Astrocyte (in vitro differentiated cells and primary cell): ENCODE measurements at places on chromosomes 5 and 9.
A peak's percentile ranks its signal among the peaks of the same experiment; 100 is the strongest.

- DNase-seq: no peak
Measured at GRCh38 chr9:126852086-126852688, 8.3 kb upstream of the ZBTB34 start.

DNA sequence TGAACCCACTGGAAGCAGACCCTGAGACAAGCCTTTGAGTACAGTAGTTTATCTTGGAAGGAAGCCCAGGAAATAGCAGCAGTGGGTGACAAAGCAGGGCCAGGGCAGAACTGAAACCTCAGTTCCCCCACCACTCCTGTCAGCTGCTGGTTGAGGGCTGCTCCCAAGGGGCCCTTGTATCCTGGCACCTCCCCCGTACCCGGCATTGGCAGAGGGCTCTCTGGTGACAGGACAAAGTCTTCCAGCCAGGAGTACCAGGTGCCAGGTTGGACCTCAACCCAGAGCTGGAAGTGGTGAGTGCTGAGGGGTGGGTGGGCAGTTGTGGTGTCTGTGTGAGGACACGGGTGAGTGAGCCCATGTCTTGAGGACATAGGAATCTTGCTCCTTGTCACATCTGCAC, 123.3 kb downstream of the PHF2 start:
- no peak for DNase-seq

DNA sequence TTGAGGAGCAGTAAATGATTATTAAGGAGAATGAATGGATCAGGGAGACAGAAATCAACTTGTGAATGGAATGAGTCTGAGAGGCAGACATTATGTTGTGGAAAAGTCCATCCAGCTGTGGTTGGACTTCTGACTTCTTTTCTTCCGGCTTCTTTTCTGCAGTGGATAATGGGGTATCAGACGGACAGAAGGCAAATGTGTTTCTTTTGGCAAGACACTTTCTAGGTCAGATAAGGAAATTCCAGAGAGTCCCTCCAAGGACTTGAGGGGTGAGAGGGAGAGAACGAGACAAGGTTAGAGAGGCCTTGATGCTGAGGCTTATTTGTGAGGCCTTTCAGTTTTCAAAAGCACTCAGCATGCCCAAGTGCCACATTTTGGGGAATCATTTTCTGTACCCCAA, 17.1 kb upstream of the GRHPR start:
- peak; percentile 15 for DNase-seq

- DNase-seq: no peak
Measured at GRCh38 chr5:89097103-89097502, 214.1 kb upstream of the MEF2C start.

DNA sequence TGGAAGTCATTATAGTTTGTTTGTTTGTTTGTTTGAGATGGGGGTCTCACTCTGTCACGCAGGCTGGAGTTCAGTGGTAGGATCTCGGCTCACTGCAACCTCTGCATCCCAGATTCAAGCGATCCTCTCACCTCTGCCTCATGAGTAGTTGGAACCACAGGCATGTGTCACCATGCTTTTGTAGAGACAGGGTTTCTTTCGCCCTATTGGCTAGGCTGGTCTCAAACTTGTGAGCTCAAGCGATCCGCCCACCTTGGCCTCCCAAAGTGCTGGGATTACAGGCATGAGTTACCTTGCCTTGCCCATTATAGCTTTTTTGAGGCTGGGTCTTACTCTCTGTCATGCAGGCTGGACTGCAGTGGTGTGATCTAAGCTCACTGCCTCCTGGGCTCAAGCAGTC, 28.8 kb downstream of the NSD1 start:
- peak; percentile 18 for DNase-seq

DNA sequence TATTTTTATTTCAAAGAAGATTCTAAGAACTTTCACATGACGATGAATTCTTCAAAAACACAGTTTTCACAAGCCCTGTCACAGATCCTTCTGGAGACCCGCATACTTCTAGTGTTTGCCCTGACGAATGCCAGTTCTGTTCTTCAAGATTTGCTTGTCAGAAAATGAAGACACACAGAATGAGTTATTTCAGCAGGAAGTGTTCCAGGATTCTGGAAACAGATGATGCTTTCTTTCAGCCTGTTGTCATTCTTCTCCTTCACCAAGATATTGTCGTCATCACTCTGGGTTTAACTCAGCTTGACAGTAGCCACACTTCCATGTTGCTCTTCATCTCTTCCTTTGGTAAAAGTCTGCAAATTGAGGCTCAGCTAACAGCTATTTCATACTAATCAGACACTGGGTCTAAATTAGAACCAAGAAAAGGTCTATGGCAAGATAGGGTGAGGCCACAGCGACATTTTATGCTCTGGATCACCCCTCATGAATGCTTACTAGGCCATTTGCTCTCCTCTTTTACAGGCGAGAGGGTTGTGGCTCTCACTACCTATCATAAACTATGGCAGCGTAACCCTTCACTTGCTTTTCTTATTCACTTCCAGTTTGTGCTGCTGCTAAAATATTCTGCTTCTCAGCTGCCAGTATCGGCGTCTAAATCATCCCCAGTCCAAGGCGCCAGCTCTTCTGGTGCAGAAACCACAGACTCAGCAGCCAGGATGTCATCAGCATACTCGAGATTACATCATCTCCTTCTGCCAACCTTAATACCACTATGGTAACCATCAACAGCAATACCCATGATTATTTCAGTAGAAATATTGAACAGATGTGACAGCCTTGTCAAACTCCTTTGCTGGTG, 159.6 kb upstream of the TBCA start:
- peak; percentile 6 for DNase-seq

GRCh38 chr9:91483835-91484234, 60.2 kb upstream of the NFIL3 start:
- no peak for DNase-seq

- DNase-seq: no peak
Measured at GRCh38 chr5:10250806-10251276, 761 bp downstream of the CCT5 start.

DNA sequence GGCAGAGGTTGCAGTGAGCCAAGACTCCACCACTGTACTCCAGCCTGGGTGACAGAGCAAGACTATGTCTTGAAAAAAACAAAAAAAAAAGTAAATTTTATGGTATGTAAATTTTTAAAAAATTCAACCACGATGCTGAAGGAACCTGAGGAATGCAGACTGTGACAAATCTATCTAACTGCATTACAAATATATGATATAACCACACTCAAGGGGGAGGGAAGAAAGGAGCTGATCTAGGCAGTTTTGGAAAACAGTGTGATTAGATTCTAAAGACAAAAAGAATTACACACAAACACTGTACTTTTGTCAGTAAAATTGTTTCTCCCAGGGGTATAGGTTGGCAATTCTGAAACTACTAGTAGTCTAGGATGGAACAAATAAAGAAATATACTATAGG, 17.0 kb downstream of the LARS1 start:
- no peak for DNase-seq

DNA sequence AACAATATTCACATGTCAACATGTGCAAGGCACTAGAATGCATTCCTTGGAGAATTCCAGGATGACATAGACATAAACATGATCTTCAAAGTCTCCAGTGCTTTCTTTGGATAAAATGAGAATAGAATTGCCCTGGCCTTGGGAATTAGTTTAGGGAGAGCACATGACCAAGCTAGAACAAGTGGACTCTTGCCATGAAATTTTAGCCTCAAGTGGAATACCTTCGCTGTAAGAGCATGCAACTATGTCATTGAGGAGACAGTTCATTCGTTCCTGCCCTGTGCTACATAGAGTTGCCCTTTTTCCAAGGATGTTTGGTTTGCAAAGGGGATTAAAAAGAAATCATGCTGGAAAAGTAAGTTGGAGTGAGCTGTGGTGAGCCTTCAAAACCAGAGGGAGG, 42.7 kb downstream of the ZFAND5 start:
- peak; percentile 6 for DNase-seq

GRCh38 chr9:10661994-10662393, 49.2 kb upstream of the PTPRD start:
- DNase-seq: no peak

- no peak for DNase-seq
Measured at GRCh38 chr9:134525070-134525815, 116.4 kb upstream of the COL5A1 start.

DNA sequence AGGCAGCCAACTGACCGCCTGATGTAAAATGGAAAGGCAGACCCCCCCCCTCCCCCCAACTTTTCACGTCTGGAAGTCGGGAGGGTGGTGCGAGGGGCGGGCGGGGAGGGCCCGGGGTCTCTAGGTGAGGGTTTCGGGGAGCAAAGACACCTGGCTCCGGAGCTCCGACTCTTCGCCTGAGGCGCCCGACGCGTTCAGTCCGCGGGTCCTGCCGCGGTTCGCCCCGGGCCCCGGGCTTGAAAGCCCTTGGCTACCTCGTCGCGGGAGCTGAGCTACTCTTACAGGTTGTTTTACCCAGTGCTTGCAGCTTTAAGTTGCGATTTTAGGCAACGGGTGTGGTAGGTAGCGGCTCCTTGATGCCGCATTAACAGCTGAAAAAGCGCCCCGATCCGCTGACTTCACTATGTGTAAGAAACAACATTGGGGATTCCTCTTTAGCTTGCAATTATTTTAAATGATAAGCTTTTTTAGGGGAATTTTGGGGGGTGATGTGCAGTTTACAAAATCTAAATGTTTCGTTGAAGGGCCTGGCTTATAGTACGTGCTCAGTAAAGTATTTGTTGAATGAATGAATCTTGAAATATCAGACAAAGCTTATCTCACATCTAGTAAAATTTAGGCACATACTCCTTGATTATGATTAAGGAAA, 722 bp downstream of the CDC42SE2 start:
- DNase-seq: no peak

DNA sequence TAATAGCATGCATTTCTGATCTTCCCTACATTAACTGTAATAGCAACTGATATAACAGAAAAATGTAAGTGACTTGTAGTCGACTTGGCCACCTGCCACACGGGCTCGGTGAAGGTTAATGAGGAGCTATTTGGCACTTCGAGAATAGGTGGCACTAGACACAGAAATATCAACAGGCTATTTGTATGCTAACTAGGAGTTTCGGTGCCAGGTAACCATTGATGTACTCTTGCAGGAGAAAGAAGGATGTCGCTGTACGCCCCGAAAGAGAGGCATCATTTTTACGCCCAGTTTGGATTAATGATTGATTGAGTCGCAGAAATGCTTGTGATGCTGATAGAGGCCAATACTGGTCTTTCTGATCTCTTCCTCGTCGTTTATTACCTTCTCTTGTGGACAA, 516 bp upstream of the DMRT2 start:
- no peak for DNase-seq

GRCh38 chr5:59661311-59661710, 232.2 kb downstream of the PDE4D start:
- no peak for DNase-seq

- no peak for DNase-seq
Measured at GRCh38 chr5:59246882-59247281, 646.6 kb downstream of the PDE4D start.

GRCh38 chr5:146754621-146755020, 123.9 kb downstream of the PPP2R2B start:
- DNase-seq: no peak

DNA sequence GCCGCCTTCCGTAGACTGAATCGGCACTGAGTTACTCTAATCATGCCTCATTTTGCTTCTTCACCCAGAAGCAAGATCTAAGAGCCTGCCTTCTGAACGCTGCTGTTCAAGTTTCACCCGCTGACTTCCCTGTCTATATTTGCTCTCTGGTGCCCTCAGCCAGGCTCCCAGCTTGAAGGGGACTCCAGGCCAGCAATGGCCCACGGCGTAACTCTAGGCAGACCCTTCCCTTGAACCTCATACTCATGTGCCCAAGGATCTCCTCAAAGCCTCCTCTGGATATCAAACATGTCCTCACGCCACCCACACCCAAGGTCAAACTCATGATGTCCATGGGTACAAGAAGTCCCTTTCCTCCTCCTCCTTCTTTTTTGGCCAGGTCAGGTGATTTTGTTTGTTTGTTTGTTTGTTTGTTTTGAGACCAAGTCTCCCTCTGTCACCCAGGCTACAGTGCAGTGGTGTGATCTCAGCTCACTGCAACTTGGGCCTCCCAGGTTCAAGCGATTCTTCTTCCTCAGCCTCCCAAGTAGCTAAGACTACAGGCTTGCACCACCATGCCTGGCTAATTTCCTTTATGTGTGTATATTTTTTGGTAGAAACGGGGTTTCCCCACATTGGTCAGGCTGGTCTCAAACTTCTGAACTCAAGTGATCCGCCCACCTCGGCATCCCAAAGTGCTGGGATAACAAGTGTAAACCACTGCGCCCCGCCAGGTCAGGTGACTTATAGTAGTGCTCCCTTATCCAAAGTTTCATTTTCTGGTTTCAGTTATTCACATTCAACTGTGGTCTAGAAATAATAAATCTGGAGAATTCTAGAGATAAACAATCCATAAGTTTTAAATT, 239.0 kb downstream of the SYK start:
- DNase-seq: no peak

DNA sequence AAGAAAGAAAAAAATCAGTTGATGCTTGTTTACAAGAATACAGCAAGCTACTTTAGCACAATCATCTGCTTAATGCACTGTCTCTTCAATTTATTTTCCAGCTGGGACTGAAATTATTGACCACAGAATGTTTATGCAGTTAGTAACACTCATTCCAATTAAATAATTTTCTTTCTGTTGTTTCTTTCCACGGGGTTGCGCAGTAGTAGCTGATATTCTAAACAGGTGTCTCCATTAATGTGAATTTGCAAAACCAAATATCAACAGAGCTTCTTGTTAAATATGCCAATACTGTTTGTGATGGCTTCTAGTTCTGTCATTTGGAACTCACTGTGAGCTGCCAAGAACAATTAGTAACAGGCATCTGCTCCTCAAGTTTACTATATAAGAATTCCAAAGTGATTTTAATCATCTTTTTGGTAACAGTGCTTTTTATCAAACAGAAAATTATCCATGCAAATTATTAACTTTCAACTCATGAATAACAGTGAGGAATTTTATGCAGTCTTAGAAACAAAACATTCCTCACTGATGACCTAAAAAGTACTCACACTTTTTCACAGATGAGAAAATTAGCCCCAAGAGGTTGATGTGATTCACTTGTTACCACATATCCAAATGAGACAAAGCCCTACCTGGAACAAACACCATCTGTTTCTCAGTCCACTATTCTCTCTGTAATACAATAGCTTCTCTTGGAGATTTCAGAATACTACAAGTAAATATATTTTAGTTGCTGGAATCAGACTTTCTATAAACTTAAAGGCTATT, 567.6 kb upstream of the RGMB start:
- DNase-seq: peak; percentile 72

DNA sequence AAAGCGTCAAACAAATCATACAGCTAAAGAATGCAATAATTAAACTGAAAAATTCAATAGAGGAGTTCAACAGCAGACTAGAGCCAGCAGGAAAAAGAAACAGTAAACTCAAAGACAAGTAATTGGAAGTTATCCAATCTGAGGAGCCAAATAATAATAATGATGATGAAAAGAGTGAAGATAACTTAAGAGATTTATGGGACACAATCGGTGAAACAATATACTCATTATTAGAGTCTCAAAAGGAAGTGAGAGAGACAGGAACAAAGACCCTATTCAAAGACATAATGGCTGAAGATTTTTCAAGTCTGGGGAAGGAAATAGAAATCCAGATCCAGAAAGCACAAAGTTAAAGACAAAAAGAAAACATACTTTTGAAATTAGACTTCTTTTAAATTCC, 263.9 kb upstream of the NR4A3 start:
- no peak for DNase-seq
